ENCODE measurements at places on chromosomes 7 and 10. TPM values are rescaled to one million over a fixed set of nuclear protein-coding genes. Genes with fewer than 3 reads are reported as not detected.

Gene WEE2
- total RNA-seq: not detected

Gene TMEM60
- total RNA-seq: 11.2 TPM

Gene CUZD1
- total RNA-seq: 0.34 TPM

Gene ACSL5
- total RNA-seq: 66.1 TPM

Gene FAM53B
- total RNA-seq: 30.5 TPM

DNA sequence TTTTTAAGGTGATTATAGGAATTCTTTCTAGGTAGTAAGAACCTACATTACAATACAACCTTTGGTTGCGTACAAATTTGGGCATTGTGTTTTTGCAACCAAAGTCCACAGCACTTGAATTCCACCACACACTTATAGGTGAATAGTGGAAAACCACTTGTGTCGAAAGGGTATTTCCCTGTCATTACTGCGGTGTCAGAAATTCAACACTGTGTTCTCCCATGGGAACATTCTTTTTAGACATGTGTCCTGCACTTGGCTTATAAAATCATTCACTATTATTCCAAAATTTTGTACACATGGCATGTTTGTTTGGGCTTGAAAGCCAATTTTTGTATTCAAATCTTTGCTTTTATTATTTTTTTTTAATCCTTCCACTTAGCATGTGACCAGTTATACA lies 333.7 kb downstream of the PRPF18 start:
- DNase-seq: no peak

GRCh38 chr7:47418601-47419309 lies 163.2 kb downstream of the TNS3 start:
- DNase-seq: no peak

DNA sequence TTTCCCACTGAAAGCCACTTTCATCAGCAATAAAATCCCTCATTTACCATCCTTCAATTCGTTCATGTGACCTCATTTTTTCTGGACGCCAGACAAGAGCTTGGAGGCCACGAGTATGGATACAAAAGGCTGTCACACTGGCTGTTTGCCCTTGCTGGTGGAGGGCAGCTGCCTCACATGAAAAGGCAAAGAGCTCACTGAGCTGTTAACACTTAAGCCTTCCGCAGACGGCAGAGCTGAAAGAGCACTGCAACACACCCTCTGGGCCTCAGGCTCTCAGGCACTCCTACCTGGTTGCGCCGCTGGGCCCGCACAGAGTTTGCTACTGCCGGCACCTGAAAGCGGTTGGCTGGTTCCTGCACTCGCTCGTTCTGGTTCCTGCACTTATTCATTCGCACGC lies 193.5 kb downstream of the CFTR start:
- no peak for DNase-seq

DNA sequence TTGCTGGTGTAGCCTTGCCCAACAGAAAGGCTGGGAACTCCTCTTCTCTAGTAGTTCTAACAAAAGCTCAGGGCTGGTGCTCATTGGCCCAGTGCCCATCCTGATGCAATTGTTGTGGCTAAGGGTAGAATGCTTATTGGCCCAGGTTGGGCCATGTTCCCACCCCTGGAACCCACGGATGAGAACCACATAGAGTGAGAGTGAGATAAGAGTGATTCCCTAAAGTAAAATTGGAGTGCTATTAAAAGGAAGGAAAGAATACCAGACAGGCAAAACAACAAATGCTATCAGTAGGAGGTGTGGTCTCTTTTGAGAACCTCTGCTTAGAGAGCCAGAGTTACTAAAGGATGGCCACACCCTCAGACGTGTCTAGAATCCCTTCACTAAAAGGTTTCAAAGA lies 49.2 kb downstream of the LGI1 start:
- DNase-seq: no peak

DNA sequence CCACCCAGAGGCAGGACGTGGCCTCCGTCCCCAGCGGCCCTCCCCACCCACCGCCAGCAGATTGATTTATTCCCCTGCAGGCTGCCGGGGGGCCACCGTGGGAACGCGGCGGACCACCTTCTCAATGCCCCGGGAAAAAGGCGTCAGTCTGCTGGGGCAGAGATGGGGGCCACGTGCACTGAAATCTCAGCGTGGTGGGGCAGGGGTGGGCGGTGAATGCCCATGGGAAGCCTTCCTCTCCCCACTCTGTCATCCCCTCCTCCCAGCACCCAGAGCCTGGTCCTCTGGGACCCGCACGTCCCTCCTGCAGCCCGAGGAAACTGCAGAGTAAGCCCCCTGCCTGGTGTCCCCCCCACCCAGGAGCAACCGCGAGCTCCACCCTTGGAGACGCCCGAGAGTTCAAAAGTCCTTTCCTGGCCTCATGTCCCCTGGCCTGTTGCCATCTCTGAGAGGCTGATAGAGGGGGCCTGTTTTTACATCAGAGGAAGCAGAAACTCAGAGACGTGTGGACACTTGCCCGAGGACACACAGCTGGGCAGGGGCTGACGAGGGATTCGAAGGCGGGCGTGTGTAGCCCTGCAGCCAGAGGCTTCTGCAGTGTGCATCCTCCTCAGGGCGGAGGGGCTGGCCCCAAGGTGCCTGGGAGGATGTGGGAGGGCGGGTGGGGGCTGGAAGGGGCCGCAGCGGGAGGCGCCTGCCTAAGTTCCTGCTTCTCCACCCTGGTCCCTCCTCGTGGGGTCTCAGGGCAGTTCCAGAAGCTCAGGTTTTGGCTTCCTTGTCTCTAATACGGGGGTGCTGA lies 21.8 kb downstream of the UNCX start:
- no peak for DNase-seq

DNA sequence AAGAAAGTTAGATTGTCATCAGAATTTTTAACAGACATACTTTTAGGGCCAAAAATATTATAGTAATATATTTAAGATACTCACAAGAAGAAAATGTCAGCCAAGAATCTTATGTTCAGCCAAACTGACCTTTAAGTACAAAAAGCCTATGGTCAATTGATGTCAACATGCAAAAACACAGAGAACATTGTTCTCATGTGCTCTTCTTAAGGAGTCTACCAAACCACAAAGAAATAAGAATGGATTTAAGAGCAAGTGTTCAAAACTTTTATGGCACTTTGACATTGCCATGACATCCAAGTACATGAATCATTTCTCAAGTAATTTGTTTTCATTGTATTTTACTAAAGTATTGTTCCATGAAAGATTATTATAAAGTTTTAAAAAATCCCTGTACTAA lies 180.4 kb downstream of the TMEM26 start:
- DNase-seq: no peak

DNA sequence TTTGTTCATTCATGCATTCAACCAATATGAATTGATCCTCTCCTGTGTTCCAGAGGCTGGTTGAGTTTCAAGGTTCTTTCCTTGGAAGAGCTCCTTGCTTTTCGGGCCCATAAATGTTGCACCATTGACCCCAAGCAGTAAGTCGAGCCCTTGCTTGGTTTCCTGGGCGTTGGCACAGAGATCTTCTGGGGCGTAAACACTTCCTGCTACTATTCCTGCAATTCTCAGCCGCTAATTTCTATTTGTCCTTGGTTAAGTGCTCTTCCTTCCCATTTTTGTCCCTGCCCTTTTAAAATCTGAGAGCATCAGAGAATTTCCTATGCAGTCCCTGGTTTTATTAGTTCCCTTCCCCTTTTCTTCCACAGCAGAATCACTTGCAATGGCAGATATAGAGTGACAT lies 44.1 kb upstream of the ADRB1 start:
- DNase-seq: no peak

DNA sequence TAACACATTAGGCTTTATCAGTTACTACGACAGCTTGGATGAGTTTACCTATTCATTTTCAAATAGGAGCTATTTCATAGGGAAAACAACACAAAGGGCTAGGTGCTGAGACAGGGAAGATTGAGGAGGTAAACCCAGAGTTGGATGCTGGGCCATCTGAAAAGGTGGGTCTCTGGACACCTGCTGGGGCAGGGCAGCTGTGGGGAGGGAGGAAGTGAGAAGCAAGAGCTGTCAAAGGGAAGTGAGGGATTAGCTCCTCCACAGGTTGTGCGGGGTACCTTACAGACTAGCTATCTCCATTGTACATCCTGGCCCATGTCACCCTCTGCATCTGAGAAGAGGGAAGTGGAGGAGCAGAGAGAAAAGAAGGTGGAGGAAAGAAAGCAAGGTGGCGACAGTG lies 48.9 kb downstream of the BLNK start:
- DNase-seq: no peak

All from dermis blood vessel endothelial cell (primary cell).